ENCODE measurements at places on chromosomes 6 and 20.

DNA sequence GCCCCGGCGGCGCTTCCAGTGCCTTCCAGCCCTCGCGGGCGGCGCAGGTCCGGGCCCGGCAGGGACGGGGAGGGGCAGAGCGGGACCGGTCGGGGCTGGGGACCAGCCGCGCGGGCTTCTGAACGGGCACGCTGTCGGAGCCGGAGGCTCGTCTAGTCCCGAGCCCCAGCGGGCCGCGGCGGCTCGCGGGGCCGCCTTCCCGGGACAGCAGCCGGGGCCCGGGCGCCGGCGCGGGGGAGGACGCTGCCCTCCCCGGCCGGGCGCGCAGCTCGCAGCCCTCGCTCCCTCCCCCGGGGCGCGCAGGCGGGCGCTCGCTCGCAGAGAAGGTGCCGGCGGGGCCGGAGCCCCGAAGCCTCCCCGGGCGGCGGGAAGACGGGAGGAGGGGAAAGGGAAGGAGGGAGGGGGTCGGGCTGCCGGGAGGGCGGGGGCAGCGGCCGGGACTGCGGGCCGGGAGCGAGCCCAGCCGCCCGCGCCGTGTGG is 696 bp upstream of the SIRPA start:
- peak; percentile 74 for DNase-seq

DNA sequence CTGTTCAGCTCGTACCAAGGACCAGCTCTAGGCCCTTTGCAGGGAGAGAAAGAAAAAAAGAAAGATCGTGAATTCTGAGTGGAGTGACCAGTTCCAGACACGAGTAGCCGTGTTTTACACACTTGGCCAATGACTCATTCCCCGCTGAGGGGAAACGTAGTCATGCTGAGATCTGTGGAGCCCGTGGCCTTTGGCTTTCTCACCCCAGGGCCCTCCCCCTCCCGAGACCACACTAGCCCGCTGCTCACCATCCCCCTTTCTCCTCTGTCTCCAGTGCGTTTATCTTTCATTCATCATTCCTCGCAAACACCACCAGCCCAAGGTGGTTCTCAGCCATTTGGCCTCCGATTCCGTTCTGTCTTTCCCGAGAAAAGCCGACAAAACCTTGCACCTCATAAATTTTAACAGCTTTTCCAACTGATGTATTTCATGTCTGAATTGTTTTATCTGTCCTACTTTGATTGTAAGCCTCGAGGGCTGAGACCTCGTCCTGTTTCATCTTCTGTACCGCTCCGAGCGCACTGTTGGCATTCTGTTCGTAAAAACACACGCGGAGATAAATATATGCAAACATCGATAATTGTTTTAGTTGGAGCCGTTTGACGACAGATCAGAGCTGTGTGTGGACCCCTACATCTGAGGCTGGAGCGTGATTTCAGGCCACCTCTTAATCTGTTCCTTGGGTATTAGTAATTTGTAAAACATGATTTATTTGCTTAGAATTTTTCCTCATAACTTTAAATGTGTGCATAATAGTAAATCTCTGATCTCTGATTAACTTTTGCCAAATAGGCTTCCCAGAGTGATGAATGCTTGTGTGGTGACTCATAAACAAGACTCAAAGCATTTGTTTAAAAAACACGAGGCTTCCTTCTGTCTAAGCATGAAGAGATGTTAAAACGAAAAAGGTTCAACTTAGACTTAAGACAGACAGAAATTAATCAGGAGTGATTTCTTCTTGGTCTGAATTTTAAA is 336.6 kb downstream of the CDH4 start:
- DNase-seq, result no peak

GRCh38 chr20:63900413-63900812 is 5.5 kb downstream of the DNAJC5 start:
- DNase-seq, result no peak

DNA sequence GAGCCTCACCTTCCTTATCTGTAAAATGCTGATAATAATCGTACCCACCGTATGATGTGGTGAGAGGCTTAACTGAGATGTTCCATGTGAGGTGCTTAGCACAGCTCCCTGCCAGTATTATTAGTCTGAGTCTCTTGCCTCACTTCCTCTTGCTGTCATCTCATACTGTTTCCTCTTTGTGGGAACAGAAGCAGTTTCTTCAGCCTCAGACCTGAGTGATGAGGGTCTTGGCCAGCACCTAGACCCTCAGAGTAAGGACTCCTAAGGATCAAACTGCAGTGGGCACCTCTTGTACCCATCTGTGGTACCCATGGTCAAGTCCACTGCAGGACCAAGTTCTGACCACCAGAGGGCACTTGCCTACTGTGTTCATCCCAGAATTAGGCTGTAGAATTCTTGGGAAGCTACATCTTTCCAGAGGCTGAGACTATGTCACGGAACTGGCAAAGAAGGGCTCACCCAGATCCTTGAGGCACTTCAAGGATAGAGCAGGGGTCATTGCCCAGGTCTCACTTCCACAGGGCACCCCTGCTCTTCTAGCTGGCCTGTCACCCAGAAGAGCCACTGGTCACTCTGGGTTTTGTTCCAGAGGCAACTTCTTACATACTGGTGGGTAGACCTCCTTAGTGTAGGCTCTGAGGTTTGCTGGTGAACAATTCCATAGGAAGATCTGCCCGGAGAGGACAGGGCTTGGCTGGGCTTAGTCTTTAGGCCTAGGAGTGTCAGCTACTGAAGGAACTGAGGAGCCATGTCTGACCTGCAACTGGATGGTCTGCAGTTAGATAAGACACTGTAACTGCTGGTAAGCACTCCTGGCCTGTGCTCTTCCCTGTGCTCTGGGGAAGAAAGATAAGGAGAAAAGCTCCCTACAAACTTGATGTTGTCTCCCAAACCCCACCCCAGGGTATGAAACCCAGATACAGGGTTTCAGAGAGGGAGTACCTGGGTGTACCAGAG is 20.6 kb upstream of the SGK2 start:
- DNase-seq, result peak; percentile 56

DNA sequence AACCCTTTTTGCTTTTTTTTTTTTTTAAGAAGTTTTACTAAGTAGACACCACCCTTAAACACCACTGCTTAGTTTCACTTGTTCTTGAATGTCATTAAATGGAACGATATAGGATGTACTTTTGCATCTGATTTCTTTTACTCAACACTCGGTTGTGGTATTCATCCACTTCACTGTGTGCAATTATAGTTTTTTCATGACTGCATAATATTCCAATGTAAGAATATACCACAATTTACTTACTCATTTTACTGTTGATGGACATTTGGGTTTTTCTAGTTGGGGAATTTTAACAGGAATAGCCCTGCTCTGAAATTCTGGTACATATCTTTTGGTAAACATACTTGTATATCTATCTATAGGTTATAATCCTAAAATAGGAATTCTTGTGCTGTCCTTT is 29.9 kb downstream of the RTN4IP1 start:
- no peak for DNase-seq

DNA sequence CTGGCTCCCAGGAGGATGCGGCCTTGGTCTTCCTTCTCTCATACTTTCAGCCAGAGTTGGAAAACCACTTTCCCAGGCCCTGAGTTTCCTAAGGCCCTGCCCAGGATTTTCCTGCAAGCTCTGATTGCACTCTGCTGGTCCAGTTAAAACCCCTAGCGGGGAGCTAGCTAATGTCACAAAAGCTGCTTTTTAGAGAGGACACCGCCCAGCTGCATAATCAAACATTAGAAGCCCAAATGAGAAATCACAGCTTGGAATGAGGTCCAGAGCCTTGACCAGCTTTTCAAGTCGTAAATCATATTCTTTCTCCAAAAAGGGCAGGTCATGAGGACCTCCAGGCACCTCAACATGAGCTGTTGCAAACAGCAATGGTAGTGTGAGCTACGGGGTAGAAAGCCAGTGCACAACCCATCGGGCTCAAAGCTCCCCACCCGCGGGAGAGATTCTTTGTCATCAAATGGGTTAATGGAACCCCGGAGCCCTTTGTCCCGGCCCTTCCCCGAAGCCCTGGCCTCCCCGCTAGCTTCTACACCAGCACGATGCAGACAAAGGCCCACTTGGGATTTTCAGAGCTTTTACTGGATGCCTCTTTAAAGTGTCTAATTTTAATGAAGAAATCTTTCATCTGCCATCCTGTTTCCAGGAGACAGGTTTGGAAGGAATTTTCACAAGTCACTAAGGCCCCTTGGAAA is 134.0 kb downstream of the SCML4 start:
- DNase-seq, result no peak

DNA sequence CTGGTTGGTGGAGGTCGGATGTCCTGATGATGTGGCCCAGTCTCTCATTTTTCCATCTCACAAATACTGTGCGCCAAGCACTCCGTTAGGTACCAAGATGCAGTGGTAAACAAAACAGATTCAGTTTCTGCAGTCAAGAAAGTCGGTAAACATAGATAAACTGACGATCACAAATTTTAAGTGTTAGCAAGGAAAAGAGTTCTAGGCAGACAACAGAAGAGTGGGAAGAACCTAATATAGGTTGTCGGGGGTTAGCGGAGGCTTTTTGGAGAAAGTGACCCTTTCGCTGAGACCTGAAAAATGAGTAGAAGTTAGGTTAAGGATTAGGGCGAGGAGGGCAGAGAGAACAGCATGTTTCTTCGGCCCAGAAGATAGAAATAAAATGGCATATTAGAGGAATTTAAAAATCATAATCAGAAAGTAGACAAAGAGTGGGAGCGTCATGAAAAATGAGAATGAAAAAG is 514 bp downstream of the ORC3 start:
- no peak for DNase-seq

GRCh38 chr6:137214931-137215330 is 4.3 kb downstream of the IFNGR1 start:
- DNase-seq, result no peak

DNA sequence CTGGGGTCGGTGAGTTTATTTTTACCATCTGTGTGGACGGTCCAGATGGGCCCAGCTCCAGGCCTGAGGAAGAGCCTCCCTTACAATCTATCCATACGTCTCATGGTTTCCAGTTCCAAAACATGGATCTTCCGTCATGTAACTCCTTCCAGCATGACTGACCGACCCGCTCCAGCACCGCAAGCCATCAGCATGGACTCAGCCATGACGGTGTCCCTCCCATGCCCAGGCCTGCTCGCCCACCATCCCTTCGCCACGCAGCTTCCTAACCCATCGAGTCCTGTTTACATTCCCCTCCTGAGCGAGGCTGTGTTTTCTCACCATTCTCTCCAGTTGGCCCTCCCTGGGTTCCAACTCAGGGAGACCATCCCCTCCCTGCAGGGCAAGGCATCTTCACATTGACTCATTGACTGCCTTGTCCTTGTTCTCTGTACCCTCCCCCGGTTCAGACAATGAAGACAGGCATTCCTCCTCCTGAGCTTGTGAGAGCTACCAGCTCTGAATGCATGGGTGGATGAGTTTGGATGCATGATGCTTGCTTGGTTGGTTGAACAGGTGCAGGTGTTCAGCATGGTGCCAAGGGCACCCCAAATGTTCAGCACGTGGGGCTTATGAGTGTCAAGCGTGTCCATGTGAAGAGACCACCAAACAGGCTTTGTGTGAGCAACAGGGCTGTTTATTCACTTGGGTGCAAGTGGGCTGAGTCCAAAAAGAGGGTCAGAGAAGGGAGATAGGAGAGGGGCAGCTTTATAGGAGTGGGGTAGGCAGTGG is 235.8 kb downstream of the SMOC2 start:
- DNase-seq, result no peak

DNA sequence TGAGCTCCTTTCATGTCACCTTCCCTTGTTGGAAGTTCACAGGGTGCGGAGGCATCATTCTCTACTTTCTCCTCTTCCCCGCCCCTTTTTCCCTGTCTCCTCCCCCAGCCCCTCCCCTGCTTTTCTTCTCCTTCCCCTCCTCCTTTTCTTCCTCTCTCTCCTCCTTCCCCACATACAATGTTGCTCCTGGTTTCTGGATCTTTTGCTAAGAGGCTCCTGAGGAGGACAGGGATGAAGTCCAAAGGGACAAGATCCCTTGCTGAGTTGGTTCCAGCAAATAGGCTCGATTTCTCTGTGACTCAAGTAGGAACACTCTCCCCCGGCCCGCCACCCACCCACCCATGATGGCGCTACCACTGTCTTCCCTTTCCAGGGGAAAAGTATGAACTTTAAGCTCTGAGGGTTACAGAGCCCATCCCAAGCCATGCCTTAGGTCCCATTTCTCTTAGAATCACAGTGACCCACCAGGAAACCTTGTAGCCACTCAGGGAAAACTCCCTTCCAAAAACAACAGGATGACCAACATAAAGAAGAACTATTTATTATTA is 852 bp upstream of the TFEB start:
- DNase-seq, result no peak

GRCh38 chr6:42337985-42338743 is 113.6 kb downstream of the TRERF1 start:
- DNase-seq, result no peak

- no peak for DNase-seq
Measured at GRCh38 chr20:49616154-49617007, 48.4 kb upstream of the PTGIS start.

- DNase-seq, result no peak
Measured at GRCh38 chr20:47258745-47259695, 97.5 kb downstream of the ZMYND8 start.

DNA sequence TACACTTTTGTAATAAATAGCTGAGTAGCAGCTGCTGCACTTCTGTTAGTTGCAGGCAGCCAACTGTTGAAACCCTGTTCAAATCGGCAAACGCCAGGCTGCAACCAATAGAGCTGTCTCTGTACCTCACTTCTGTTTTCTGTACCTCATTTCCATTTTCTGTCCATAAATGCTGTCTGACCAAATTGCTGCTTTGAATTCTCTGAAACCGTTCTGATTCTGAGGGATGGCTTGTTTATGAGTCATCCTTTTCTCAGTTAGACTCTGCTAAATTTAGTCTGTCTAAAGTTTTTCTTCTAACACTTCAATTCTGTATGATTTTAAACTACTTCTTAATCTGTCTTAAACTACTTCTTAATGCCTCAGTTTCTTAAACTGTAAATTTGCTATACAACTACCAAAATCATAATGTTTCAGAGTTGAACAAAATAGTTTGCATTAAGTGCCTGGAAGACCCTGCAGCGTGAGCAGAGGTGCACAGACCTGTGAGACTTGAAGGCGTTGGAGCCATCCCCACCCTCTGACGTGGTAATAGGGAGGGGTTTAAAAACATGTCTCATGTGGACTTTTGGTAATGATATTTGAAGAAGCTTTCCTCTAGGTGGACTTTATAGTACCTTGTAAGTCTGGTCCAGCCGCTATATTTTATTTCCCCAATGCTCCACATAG is 9.6 kb downstream of the BTNL2 start:
- DNase-seq, result no peak

DNA sequence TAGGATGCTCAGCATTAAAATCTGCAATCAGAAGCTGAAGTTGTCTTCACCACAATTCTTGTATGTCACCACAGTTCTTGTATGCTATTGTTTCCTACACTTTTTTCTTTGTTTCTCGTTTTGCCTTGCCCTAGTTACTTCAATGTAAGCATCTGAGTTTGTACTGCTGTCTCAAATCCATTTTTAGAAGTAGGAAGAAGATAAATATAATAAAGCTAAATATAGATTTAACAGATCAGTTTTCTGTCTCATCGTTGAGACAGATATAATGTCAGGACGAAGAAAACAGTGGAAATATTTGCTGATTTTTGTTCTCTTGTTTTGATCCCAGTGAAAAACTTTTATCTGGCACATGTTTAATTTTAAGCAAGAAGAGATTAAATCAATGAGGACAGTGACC is 318.0 kb downstream of the QKI start:
- no peak for DNase-seq

Measured in T47D (cell line).